ENCODE measurements at places on chromosomes 12 and 14.

GRCh38 chr12:93664573-93665138, 12.5 kb upstream of the CRADD start:
- no peak overlapping the region for H3K27ac ChIP-seq
- no peak overlapping the region for H3K4me3 ChIP-seq
- H3K4me1 ChIP-seq = no peaks in the 10 kb centered on the region
- no peaks in the 10 kb centered on the region for H3K27me3 ChIP-seq
- DNase-seq = no peak

DNA sequence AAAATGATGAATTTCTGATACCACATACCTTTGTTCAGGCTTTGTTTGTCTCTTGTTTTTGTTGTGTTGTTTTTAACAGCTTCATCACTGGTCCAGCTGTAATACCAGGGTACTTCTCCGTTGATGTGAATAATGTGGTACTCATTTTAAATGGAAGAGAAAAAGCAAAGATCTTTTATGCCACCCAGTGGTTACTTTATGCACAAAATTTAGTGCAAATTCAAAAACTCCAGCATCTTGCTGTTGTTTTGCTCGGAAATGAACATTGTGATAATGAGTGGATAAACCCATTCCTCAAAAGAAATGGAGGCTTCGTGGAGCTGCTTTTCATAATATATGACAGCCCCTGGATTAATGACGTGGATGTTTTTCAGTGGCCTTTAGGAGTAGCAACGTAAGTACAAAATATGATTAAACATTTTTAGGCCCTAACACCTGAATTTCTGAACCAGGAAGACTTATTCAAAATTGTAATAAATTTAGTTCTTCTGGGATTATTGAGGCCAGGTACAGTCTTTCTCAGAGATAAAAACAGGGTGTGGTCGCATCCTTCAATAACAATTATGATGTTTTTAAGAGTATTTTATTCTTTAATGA, 22.4 kb downstream of the RXYLT1 start:
- no peak overlapping the region for H3K27ac ChIP-seq
- no peak for DNase-seq
- H3K36me3 ChIP-seq = no peaks in the 10 kb centered on the region
- no peak overlapping the region for H3K4me3 ChIP-seq

DNA sequence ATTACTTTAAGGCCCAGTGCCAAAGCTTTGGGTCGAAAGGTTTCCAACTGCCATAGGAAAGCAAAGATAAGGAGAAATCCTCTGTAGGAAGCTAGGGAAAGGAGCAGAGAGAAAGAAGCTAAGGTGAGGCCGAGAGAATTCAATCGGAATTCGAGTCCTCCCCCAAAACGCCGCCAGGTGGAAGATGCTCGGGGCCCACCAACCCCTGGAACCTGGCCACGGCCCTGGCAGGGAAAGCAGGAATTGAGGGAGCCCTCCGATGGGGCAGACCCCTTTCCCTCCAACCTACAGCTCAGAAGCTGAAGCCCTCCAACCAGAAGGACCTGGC, 498 bp downstream of the GMFB start:
- peaks cover 5% of the 10 kb centered on the region for H3K27me3 ChIP-seq
- H3K36me3 ChIP-seq = no peaks in the 10 kb centered on the region
- H3K4me3 ChIP-seq = peak overlapping the region; percentile 90
- no peak for DNase-seq
- peaks cover 26% of the 10 kb centered on the region for H3K4me1 ChIP-seq

DNA sequence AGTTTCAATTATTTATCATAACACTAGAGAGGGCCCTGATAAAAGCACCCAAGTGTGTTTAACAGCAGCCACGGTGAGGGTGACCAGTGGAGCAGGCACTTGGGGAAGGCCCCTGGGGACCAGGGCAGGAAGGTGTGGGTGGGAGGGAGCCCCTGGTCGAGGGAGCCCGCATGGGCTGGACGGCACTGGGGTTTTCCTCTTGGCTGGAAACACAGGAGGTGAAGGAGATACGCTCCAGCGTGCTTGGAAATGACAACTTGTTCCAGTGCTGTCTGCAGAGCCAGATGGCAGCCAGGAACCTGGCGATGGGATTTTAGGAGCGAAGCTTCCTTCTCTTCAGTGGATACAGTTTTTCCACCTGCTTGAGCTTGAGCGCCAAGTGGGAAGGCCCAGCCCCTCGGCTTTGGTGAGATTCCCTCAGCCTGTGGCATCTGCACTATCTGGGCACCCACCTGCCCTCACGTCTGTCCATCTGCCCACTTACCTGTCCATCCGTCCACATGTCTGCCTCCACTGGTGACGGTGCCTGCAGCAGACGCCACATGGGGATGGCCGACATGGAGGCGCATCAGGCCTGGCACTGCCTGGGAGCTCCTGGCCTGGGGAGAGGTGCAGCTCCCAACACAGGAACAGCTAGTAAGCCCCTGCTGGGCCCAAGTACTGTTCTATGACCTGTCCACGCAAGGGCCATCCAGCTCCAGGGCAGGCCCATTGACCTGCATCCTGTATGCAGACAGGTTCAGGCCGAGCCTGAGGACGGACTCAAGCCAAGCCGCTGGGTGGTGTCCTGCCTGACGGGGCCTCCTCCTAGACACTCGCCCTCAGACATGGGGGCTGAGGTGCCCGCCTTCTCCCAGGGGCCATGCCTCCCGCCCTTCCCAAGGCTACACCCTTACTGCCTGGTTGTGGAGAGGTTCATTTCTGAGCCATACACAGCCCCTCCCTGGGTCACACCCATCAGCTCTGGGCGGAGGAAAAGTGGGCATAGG, 192.2 kb upstream of the C14orf180 start:
- DNase-seq = no peak
- H3K4me3 ChIP-seq = no peak overlapping the region
- no peak overlapping the region for H3K27ac ChIP-seq
- H3K4me1 ChIP-seq = peaks cover 28% of the 10 kb centered on the region
- peaks cover 11% of the 10 kb centered on the region for H3K27me3 ChIP-seq

DNA sequence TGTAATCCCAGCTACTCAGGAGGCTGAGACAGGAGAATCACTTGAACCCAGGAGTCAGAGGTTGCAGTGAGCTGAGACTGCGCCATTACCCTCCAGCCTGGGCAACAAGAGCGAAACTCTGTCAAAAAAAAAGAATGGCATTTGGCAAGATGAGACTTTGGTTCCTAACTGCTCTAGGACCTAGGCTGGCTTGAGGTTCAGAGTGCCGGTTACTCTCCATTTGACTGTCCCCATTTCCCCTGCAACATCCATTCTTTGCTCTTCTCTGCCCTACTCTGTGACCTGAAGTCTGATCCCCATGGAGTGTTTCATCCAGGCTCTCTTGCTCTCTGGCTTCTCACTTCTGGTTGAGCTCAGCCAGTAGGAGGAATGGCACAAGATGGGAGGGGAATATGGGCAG, 26.2 kb upstream of the PPP4R3A start:
- peaks cover 7% of the 10 kb centered on the region for H3K36me3 ChIP-seq
- H3K27me3 ChIP-seq = peaks cover 1% of the 10 kb centered on the region
- H3K4me1 ChIP-seq = no peaks in the 10 kb centered on the region
- no peak overlapping the region for H3K27ac ChIP-seq
- no peak overlapping the region for H3K4me3 ChIP-seq
- DNase-seq = no peak

All from glutamatergic neuron (in vitro differentiated cells).